Mammary microvascular endothelial cell (primary cell): ENCODE measurements at places on chromosomes 2 and 18. TPM values are rescaled to one million over a fixed set of nuclear protein-coding genes. Genes with fewer than 3 reads are reported as not detected.

NPHP1 gene
- total RNA-seq: 2.5 and 5.7 TPM in 2 replicates

COL4A3 gene
- total RNA-seq: not detected in 2 replicates

DUSP19 gene
- total RNA-seq: 3.1 and 4.5 TPM in 2 replicates

MAP3K19 gene
- not detected in 2 replicates for total RNA-seq
